CD4-positive, alpha-beta memory T cell (primary cell): ENCODE measurements at places on chromosomes 5 and 9.

DNA sequence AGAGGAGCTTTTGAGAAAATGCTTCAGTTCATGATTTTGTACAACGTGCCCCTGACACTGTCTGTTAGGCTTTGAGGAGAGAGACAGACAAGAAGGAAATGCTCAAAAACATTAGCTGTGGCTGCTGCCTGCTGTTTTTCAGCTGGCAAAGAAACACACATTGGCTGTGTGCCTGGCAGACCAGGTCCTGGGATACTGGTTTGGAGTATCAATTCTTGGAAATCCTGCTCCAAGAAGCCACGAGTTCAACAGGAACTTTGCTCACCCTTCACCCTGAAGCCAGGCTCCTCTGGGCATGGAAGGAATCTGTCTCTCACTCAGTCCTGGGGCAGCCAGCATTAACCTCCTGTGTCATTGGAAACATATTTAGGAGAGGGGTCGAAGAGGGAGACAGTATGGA is 245.5 kb downstream of the AUH start:
- DNase-seq = no peak

DNA sequence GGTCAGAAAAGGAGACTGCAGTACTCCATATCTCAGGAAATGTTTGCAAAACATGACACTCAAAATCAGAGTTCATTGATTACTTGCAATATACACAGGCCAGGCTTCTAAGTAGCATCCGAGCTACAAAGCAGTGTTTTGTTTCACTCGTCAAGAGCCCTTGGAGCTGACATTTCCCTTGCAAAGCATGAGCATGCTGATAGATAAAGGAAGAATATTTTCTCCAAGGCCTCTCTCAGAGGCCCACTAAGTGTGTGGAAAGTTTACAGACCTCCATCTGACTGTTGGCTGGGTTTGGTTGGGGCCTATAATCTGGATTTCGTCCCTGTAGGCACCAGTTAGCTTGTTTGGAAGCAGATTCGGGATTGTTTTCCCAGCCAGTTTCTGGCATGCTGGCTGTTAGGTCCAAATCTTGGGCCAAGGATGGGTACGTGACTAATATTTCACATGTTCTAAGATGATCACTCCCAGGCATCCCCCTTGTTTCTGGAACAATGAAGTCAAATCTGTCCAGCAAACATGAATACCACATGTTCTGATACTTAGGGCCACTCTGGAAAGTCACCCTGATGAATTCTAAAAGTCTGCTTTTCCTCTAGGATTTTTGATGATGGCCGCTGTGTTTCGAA is 161.3 kb downstream of the RFK start:
- DNase-seq = no peak

DNA sequence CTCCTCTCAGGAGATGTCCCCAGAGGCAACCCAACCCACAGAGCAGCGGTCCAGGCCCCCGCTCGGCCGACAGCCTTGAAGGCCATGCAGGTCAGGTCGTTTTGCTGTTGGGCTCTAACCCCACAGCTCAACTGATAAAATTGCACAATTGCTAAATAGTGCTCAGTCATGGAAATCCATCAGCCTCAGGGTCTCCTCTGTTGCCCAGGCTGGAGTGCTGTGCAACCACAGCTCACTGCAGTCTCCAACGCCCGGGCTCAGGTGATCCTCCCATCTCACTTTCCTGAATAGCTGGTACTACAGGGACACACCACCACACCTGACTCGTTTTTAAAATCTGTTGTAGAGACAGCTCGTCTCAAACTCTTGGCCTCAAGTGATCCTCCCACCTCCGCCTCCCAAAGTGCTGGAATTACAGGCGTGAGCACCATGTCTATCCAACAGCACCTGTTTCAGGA is 18.3 kb downstream of the BRD3OS start:
- no peak for DNase-seq

- no peak for DNase-seq
Measured at GRCh38 chr5:139064613-139065012, 133.6 kb downstream of the SIL1 start.

DNA sequence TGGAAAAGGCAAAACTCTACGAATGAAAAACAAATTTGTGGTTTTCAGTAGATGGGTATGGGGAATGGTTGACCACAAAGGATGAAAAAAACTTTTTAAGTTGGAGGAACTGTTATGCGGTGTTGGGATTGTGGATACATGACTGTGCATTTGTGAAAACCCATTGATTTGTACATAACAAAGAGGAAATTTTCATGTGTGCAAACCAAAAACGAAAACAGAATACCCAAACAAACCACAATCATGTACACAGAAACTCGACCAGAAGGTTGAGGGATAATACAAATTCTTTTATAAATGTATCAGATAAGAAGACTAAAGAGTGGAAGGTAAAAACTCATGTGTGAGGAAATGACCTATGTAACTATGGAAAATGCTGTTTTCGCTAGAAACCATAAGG is 1012.4 kb downstream of the CDH18 start:
- no peak for DNase-seq

GRCh38 chr5:116765441-116765840 is 190.8 kb upstream of the SEMA6A start:
- DNase-seq = no peak

DNA sequence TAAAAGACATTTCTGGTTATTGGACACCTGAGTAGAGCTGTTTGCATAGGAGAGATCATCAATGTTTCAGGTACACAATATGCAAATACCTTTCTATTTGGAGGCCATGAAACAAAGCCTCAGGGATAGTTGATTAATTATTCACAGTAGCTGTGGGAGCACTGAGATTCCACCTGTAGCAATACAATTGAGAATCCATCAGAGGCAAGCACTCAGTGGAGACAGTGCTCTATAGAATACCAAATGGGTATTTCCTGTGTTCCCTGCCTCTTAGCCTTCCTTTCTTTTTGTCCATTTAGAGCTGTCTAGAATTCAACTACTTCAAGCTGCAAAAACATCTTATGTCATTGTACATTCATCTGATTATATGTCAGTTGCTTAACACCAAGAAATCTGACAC is 1754.0 kb upstream of the ACO1 start:
- DNase-seq = no peak

GRCh38 chr5:154583671-154584177 is 105.7 kb upstream of the HAND1 start:
- no peak for DNase-seq

DNA sequence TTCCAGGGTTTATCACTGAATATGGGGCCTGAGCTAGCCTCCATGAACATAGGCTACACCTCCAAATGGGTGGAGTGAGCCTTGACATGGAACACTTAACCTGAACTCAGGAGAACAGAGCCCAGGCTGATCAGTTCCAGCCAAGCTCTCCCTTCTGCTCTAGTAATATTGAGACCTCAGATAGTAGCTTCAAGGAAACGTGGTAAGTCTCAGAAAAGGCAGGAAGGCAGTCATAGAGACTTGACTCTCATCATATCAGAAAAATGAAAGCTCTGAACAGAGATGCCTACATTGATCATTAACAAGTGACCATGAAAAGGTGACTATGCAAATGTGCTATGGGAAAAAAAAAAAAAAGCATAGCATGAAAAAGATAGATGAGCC is 40.5 kb upstream of the MYO10 start:
- DNase-seq = no peak

DNA sequence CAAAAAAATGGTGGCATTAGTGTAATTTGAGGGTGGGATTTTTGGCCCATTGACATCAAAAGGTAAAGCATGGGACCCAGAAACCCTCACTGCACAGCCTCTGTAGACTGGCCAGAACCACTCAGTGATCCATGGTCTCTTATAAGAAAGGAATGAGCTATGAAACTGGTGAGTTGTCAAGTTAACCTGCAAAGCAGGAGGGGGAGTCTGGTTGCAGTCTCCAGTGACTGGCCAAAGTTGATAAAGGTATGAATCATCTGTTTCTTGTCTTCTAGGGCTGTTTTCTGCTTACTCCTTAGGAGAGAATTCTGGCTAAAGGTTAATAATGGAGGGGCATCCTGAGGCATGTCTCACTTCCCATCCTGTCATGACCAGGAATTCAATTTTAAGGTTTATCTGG is 325.2 kb downstream of the TLR4 start:
- DNase-seq = no peak

- DNase-seq = no peak
Measured at GRCh38 chr9:133465984-133466383, 6.2 kb downstream of the CACFD1 start.
